ENCODE measurements at places on chromosomes 6 and 20. TPM values are rescaled to one million over a fixed set of nuclear protein-coding genes. Genes with fewer than 3 reads are reported as not detected.

- no peak for DNase-seq
These were observed 36.7 kb downstream of the LAMA2 start for GRCh38 chr6:128919412-128920180.

HLA-DMA gene
- 2.1 TPM for total RNA-seq

NFKBIL1 gene
- total RNA-seq = 28.3 TPM

DNA sequence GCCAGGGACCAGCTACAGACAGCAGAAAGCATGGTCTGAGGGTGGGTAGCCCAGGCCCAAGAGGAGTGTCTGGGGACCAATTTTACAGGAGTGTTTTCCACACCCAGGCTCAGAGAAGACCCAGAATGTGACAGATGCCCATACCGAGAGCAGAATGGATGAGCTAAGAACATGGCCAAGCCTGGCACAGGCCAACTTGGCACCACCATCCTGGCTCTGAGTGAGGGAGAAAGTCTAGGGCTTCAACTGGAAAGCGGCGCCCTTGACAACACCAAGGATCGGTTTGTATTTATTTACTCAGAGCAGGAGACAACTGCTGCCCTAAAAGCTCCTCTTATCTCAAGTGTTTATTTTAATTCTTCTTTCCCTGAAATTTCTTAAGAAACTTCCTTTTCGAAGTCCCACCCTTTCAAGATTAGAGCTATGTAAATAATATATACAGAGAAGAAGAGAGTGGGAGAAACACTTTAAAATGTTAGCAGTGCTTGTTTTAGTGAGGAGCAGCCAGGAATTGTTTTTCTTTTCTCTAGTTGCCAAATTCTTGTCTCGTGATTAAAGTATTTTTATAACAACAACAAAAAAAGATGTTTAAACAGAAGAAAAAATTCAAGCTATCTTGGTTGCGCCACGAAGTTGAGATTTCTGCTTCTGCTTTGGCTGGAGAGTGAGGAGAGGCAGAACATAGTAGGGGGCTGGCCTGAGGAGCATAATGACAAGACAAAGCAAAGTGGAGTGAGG is 16.2 kb downstream of the TNXB start:
- DNase-seq = no peak

DNA sequence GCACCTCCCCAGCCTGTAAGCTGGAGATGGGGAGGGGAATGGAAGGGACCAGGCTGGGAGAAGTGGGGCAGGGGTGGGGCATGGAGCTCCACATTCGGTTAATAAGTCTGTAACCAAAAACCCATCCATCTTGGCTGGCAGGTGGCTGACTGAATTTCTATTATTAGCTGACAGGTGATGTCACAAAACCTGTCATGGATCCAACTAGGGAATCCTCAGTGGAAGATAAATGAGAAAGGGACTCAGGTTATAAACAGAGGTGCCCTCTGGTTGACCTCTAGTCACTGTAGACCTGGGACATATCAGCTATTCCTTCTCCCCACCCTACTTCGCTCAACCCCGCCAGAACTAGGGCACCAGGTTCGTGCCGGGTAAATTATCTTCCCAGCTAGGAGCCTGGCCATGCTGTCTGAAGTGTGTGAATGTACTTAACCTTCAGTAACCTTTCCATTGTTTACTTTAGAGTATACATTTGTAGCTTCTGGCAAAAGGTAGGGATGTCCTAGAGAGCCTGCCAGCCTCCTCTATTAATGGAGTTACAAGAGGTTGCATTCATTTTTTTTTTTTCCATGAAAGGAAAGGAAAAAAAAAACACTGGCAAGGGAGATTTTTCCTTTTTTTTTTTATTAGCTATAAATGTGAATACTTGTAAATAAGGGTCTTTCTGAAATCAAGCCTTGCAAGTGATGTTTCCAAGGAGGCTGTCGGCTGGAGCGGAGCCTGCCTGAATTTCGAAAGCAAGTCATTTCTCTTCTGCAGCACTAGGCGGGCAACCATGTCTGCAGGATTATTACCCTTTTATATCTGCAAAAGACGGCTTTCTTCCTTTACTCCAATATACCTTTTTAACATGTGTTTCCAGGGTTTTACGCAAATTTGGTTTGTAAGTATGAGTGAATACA is 135.9 kb downstream of the TMEM242 start:
- DNase-seq = peak; percentile 63

C6orf120 gene
- 52.7 TPM for total RNA-seq

GRCh38 chr20:19212821-19213502 is 520 bp downstream of the SLC24A3 start:
- DNase-seq = no peak

FAM217A gene
- total RNA-seq = not detected

- DNase-seq = no peak
These were observed 38.5 kb upstream of the SIM1 start for GRCh38 chr6:100503043-100503705.

GRCh38 chr6:25457516-25457915 is 178.3 kb downstream of the CARMIL1 start:
- DNase-seq = no peak

GRCh38 chr20:1341561-1342265 is 12.8 kb upstream of the SDCBP2 start:
- DNase-seq = peak; percentile 84

DNA sequence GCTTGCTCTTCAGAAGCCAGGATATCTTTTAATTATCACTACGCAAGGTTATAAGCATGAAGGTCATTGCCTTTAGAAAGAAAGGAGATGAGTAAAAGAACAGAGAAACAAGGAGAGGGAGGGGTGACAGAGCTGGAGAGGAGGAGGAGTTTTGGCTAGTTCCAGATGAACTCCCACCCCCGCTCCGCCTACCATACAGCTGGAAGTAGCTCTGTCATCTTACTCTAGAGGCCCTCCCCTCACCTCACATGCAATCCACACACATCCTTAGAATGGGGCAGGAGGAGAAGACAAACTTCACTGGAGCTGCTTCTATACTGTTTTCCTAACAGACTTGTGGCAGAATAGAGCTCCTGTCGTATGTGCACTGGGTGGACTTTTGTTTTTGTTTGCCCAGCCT is 144.7 kb downstream of the SCML4 start:
- DNase-seq = no peak

GRCh38 chr20:49892260-49892659 is 23.1 kb downstream of the SPATA2 start:
- DNase-seq = no peak

DNA sequence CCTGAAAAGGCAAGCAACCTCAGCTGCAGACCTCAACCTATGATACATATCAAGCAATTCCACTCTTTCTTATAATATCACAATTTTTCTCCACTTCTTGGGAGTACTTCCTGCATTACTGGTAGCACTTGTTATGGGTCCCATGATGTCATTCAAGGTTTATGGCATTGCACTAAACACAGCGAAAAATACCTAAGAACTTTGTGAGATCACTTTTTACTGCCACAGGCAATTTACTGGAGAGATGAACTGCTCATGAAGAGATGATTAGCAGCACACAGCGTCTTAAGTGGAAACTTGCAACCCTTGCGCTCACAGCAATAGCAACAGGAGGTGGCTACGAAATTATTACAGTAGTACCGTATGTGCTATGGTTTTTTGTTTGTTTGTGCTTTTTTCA is 19.3 kb upstream of the RIMS4 start:
- no peak for DNase-seq

DNA sequence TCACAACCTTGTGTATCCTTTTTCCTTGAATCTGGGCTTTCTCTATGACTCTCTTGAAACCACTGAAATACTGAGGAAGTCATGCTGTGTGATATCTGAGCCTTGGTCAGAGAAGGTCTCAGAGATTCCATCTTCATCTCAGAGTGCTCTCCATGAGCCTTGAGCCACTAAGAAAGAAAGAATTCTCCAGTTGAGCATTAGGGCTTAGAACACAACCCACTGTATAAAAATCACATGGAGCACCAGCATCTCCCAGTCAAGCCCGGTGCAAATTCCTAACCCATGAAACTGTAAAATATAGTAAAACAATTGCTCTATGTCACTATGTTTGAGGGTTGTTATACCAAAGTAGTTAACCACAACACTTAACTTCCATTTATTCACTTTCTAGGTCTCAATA is 181.4 kb downstream of the MOXD1 start:
- no peak for DNase-seq

GRCh38 chr6:112881828-112882780 is 535.0 kb downstream of the RFPL4B start:
- DNase-seq = no peak

HLA-DMB gene
- total RNA-seq = not detected

EPHA7 gene
- 8.7 TPM for total RNA-seq

DNA sequence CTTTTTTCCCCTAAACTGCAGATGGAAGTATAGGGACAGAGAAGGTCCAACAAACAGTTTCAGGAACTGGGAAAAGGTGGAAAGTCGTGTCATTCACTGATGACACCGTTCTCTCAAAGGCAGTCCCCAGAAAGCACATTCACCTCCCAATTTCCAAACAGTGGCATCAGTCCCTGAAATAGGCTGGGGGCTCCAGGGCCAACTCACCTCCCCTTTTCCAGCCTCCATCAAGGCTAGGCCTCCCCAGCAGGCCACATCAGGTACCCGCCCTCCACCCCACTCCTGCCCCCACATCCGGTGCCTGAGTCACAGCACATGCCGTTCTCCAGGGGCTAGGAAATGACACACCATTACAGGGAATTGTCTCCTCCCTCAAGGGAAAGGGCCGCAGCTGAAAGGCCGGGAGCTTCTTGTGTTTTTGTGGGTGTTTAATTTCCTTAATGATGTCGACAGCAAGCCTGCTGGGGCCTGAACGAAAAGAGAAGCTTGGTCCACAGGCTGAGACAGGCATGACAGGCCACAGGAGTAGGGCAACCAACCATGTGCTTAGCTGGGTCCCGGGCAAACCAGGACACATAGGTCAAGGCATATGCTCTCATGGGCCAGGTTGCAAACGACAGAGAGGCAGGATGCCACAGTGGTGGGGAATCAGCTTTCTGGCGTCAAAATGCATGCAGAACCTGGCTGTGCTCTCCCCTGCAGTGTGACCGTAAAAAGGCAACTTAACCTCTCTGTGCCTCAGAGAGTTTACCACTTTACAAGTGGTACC is 39.2 kb downstream of the ZMYND8 start:
- peak; percentile 93 for DNase-seq

DNA sequence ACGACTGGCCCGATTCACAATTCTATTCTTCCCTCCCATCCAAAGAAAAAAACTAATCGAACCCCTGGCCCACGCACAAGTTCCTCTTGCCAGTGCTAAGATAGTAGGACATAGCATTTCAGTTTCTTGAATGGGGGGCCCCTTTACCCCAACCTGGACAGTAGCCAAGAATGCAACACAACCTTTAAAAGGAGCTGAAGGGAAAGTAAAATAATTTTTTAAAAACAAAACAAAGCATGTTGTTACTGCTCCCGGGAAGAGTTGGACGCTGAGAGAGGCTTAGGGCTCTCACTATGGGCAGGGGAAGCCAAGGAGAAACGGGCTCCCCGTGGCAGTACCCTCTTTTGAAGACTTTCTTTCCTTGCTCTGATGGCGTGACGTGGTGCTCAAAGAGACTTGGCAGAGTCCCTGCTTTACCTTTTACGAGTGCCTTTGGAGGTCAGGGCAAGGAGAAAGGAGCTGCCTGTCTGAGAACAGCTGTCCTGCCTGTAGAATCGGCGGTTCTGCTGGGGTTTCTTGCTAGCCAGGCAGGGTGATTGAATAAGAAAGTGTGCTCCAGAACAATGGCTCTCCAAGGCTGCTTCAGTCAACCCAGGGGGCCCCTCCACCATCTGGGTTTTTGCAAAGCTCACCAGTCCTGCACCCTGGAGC is 5.8 kb downstream of the TFAP2C start:
- DNase-seq = no peak

GTSF1L gene
- total RNA-seq = not detected

- DNase-seq = no peak
These were observed 9.1 kb upstream of the INSM1 start for GRCh38 chr20:20358801-20359200.

DNA sequence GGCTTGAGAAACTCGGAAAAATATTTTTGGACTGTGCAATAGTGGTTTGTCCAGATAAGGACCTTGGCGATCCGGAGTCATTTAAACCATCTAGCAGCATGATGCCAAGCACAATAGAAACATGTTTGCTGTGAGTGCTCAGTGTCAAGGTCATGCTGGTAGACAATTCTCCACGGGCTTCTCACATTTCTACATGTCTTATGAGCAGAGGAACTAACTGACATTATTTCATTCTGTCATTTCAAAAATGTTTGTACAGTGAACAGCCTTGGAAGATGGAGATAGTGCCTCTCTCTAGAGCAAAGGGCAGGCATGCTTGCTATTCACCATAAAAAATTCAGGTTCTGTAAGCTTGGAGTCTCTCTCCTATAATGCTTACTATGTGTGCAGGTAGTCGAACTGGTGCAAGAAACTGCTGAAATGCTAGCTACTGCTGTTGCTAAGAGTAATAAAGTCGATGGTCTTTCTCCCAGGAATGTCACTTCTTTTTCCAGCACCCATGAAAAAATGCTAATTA is 25.4 kb upstream of the CCN2 start:
- peak; percentile 24 for DNase-seq

DNA sequence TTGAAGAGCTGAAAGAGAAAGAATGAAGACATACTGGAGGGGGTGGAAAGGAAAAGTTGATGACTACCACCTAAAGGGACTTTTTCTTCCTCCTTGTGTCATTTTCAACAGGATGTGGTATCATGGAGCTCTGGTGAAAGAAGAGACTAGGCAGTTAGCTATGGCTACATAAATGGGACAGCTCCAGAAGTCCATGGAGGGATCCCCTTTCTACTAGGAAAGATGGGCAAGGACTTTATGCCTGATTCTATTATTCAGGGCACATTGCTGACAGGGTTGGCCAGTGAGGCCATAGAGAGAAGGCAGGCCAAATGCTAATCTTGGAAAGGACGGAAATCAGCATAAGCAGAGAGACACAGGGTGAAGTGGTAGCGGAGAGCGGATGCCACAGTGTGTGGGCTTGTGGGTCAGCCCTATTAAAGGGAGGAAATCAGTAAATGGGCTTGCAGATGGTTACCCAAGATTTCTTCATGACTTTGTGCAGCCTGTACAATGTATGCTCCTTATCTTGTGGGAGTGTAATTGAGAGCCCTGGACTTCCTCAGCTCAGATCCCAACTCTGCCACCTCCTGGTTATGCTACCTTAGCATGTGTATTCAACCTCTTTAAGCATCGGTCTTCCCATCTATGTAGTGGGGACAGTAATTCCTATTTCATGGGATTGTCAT is 77.4 kb upstream of the TMEM170B start:
- no peak for DNase-seq

- no peak for DNase-seq
These were observed 144.3 kb downstream of the ADGRB3 start for GRCh38 chr6:68779366-68779765.

ZBTB12 gene
- total RNA-seq = 2.7 TPM

GRCh38 chr20:8049310-8049709 is 29.7 kb upstream of the TMX4 start:
- no peak for DNase-seq

DNA sequence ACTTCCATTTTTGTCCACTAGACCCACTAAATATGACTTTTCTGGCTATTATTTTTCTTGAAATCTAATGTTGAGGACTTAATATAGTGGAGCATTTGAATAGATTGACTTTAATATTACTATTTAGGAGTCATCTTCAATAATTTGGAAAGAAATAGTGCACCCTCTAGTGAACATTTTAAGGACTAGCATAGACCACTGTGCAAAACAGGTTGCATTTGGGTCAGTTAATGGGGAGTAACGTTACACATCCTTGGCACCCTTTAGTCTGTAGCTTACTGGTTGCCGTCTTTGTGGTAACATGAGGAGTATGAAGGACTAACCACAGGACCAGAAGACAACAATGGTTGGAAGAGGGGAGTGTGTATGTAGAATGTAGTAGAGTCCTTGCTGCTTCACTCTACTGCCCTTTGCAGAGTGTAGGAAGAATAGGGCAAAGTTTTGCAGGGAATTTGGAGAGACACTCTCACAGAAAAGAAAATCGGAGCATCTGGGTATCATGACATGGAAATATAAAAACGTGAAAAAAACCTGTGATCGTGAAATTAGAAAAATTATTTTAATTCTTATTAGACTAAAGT is 25.2 kb downstream of the RFPL4B start:
- peak; percentile 59 for DNase-seq

C6orf141 gene
- total RNA-seq = not detected

PTK7 gene
- 47.5 TPM for total RNA-seq
